ENCODE measurements at places on chromosomes 2 and 18. TPM values are rescaled to one million over a fixed set of nuclear protein-coding genes. Genes with fewer than 3 reads are reported as not detected.

DNA sequence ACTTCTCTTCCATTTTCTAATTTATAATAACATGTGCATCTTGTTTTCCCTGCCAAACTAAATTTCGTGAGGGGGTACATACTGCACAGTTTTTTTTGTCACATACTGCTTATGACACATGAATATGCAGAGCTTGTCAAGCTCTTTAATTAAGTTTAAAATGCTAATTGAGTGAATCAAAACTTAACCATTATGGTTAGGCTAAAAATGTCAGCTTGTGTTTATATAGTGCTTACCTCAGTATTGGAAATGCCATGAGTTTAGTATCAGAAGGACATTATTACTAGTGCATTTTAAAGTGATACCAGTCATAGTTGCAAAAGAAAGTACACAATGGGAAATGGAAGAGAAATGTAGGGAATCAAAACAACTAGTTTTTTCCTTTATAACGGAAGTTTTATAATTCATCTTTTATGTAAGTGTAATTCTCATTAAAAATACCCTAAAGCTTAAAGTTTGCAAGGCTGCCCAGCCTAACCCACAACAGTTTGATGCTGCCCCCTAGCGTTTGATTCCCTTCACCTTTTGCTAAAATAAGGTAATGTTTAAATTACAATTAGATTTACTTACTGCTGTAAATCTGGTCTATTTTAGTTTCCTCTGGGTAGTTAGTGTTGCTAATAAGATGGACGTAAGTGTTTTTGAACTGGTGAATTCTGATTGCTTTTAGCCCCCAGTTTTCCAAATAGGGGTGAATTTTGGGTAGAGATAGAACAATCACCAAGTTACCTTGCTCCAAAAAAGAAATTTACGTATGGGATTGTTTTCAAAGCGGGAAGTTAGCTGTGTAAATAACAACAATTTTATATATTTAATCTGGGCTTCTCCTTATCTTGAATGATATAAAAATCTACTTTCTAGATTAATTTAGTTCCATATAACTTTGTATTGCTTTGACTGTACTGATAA, 3.2 kb downstream of the SLC39A10 start:
- peak; percentile 73 for DNase-seq

DNA sequence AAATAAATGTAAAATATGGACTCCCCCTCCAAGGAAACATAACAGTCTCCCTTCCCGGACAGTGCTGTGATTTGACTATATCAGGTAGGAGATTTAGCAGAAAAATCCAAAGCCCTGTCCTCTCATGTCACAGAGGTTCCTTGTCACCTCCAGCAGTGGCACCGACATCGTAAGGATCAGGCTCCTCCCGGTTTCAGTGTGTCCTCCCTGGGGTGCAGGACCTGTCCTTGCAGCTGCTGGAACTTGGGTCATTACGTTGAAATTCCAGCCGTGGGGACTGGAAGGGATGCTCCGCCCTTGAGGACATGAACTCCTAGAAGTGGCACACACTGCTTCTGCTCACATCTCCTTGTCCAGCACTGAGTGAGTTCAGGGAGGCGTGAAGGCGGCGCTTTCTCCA, 101.1 kb upstream of the ODC1 start:
- DNase-seq = no peak

GRCh38 chr2:122174061-122174460, 418.6 kb downstream of the TSN start:
- no peak for DNase-seq

DNA sequence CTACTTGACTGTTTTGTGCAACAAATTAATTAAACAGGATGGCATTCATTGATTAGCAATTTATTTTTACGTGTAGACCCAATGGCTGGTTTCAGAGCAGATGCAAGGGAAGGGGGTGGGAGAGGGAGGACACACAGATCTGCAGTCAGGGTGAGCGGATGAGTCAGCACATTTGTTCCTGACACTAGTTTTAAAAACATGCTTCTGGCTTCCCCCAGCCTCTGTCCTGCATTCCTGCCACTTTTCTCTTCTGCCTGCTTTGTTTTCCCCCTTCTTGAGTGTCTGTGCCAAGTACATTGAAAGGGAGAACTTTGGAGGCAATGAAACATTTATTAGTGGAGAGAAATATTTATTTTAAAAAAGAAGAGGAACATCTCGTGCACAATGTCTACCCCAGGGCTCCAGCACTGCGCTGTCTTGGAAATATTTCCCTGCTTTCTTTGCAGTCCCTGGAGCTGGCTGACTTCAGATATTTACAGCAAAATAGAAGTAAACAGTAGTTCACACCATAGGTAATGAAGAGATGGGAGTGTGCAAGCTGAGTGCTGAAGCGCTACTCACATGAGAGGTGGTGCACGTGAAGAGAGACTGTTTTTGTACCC, 52.2 kb downstream of the NRP2 start:
- no peak for DNase-seq

GRCh38 chr2:203437511-203437910, 97.6 kb downstream of the RAPH1 start:
- DNase-seq = no peak

Gene SAG
- not detected for total RNA-seq

Gene FAM124B
- total RNA-seq = 269 TPM

Gene FN1
- 1,159 TPM for total RNA-seq
